ENCODE measurements at places on chromosomes 16 and 17.

DNA sequence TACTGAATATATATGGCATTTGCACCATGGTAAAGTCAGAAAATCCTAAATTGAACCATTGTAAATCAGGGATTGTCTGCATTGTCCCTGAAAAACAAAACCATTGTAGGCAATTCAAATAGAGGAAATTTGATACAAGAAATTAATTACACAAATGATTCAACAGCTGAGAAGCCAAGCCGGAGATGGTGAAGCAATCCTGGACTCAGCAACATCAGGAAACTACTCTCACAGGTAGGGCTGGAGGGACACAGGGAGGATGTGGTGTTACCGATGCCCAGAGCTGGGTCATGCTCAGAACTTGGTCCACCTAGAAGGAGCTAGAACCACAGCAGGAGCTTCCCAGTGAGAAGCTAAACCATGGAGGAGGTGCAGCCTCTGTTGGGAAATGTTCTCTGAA, 18.5 kb upstream of the SCNN1B start:
- DNase-seq = no peak

GRCh38 chr17:45427181-45427835, 5.4 kb downstream of the ARHGAP27 start:
- no peak for DNase-seq

GRCh38 chr17:47720196-47720595, 12.8 kb upstream of the TBX21 start:
- DNase-seq = peak; percentile 65

DNA sequence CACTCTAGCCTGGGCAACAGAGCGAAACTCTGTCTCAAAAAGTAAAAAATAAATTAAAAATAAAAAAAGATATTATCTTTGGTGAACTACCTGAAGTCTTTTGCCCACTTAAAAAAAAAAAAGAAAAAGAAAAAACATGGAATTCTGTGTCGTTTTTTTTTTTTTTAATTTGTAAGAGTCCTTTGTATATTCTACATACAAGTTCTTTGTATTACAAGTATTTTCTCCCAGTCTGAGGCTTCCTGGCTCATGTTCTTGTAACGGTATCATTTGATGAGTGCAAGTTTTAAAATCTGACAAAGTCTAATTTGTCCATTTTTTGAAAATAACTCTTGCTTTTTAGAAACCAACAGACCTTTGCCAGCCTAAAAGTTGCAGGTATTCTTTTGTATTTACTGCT, 12.2 kb upstream of the CBX2 start:
- DNase-seq = no peak

- no peak for DNase-seq
Measured at GRCh38 chr16:64098451-64098850, 1023.4 kb downstream of the CDH11 start.

GRCh38 chr17:63592797-63593196, 7.9 kb upstream of the TACO1 start:
- no peak for DNase-seq

Data from activated T-cell treated with anti-CD3 and anti-CD28 coated beads, Interleukin-2, amount 50 U/mL, for 48 hours (primary cell).